Stimulated activated CD4-positive, alpha-beta T cell treated with anti-CD3 and anti-CD28 coated beads, Interleukin-1b, Interleukin-23, amount 100 ng/mL, for 1 hour (primary cell): ENCODE measurements at places on chromosomes 3 and 15.

DNA sequence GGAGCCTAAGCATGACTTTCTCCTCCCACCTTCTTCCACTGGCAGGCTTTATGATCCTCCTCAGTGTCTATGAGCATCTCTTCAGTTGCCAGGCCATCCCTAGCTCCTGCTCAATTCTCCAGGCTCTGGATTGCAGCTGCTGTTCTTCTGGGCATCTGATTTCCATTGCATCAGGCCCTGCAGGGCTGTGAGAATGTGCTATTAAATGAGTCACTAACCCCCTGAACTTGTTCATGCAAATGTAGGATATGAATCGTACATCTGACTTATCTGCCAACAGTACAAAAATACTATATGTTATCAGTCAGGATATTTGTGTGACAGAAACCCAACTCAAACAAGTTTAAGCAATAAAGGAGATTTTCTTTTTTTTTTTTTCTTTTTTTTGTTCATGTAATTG is 11.9 kb downstream of the GPR176 start:
- no peak for DNase-seq

DNA sequence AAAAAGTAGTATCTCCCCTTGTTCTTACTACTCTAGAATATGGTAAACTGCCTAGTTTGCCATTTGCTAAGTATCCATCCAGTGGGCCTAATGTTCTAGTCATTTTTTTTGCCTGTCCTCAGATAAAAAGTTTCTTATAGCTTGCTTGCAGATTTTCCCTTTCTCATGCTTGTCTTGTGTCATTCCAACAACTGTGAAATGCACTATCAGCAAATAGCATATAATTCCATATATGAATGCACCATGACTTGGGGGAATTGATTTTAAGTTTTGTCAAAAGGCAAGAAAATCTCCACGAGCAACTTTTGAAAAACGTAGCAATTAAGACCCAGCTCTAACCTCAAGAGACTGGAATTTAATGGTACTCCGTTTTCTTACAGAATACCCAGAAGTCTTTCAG is 286.2 kb upstream of the GPR149 start:
- DNase-seq: no peak

DNA sequence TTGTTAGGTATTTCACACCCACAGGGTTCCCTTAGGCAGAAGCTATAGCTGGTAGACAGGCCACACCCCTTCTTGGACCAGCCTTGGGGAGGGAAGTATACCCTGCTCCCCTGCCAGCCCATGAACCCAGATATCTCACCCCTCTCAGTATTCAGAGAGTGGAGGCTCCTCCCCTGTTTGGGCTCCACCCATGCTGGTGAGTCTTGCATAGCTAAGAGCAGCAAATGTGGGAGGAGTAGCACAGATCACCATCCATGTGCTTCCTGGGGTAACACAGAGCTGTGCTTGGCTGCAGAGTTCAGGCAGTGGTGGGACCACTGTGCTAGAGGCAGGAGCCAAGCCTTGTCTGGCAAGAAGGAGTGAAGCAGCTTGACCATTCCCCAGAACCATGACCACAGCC is 427.2 kb downstream of the ZIC1 start:
- DNase-seq: no peak

DNA sequence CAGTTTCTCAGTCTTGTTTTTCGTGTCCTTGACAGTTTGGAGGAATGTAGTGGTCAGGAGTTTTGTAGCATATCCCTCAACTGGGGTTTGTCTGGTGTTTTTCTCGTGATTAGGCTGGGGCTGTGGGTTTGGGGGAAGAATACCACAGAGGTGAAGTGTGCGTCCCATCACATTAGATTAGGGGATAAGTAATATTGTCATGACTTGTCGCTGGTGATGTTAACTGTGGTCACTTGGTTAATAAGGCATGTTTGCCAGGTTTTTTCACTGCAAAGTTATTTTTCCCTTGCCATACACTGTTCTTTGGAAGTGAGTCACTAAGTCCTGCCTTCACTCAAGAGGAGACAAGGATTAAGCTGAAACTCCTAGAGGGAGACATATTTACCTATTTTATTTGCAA is 39.1 kb downstream of the PAK2 start:
- DNase-seq: no peak

- DNase-seq: no peak
These were observed 8.7 kb upstream of the MCCC1 start for GRCh38 chr3:183108001-183108449.

DNA sequence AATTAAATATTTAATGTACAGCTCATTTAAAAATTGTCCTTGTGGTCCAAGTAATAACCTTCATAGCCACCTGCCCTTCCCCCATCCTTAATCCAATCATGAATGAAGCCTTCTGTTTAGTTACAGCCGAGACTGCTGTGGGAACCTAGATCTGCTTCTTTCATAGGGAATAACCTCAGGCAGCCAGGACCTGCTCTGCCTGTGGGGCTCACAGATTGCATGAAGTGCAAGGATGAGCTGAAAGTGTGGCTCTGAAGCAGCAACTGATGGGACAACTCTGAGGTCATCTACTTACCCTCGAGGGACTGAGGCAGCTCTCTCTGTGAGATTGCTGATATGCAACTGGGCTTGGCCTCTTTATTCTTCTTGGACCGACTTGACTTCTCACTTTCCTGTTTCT is 169.8 kb downstream of the POTEB3 start:
- DNase-seq: no peak

- DNase-seq: no peak
These were observed 1145.5 kb downstream of the TBL1XR1 start for GRCh38 chr3:176051766-176052165.

- no peak for DNase-seq
These were observed 18.0 kb downstream of the ATP10A start for GRCh38 chr15:25844981-25845680.

DNA sequence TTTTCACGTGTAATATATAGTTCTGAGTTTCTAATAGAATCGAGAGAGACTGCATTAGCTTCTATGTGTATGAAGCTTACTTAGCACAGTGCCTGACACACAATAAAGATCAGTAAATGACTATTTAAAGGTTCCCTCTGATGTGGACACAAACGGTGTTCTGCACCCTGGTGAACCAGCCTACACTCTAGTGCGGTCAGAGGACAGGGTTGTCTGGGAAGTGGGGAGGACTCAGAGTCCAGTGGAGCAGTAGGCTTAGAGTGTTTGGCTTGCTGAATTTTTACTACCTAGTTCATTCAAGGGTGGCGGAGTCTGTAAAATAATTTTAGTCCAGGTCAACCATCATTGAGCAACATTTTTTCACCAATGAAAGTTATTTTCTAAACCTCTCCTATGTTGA is 77.8 kb downstream of the DIPK2A start:
- DNase-seq: no peak

DNA sequence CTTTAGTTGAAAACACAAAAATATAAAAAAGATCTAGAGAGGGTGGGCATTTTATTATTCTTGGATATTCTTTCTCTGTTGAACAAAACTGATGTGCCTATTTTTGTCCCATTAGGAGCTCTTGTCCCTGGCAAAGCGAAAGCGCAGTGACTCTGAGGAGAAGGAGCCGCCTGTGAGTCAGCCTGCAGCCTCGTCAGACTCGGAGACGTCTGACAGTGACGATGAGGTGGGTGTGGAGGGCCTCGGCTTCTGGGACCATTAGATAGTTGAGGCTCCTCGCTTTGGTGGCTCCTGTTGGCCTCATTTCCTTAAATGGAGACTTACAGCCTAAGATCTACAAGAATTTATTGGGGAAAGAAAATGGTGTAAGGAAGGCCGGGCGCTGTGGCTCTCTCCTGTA is 21.3 kb downstream of the RTF1 start:
- no peak for DNase-seq

DNA sequence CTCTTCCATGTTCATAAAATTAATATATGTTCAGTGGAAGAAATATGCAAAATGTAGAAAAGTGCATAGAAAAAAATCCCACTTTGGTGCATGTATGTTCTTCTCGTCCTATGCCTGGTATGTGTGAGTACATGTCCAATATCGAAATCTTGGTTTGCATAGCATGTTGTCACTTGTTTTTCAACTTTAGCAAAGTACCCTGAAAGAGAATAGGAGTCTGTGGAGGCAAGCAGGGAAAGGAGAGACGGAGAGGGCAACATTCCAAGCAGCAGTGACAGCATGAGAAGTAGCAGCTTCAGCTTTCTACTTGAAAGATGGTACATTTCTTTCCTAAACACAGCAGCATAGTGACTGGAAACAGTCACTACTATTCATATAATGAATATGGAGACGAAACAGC is 56.8 kb upstream of the CACNA2D3 start:
- no peak for DNase-seq

DNA sequence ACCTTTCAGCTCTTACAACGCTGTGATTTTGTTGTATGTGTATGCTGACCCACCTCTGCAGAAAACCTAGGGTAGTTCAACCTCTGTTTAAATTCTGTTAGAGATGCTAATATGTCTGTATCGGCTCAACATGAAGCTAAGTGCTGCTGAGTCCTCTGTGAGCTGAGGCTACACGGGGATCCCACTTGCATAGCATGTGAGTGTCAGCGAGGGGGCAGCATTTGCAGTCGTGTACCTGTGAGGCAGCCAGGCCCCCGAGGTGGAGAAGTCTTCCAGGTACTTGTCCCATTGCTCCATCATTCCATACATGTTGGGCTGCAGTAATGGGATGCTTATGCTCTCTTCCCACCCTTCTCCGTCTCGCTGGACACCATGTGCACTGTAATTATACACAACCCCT is 3.7 kb downstream of the MKRN2OS start:
- DNase-seq: no peak

- DNase-seq: no peak
These were observed 65.8 kb downstream of the ATP8B4 start for GRCh38 chr15:50053055-50053856.
